ENCODE measurements at places on chromosomes 6 and 20. TPM values are rescaled to one million over a fixed set of nuclear protein-coding genes. Genes with fewer than 3 reads are reported as not detected.

Gene SLC32A1
- total RNA-seq: not detected

- DNase-seq: no peak
Observed at GRCh38 chr20:32480371-32481241, 104.5 kb downstream of the NOL4L start.

GRCh38 chr6:90227673-90228072 is 69.0 kb downstream of the BACH2 start:
- no peak for DNase-seq

Gene FAM184A
- 18.0 TPM for total RNA-seq

Gene OPRL1
- total RNA-seq: 0.27 TPM

DNA sequence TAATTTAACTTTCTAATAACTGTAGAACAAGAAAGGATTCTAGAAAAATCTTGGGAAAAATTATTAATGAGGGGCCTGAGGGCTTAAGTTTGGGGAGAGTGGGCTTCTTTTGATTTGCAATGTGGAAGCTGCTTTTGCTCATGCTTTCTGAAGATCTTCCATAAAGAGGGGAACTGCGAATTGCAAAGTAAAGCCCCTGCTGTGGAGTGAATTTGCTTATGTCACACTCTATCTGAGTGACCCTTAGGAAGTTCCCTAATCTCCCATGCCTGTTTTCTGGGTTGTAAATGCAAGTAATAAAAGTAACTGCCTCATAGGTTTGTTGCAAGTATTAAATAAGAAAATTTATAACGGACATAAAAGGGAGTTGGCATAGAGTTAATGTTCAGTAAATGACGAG is 301.2 kb downstream of the PLCB1 start:
- no peak for DNase-seq

- no peak for DNase-seq
Observed at GRCh38 chr20:23508449-23509229, 17.7 kb downstream of the CST8 start.

DNA sequence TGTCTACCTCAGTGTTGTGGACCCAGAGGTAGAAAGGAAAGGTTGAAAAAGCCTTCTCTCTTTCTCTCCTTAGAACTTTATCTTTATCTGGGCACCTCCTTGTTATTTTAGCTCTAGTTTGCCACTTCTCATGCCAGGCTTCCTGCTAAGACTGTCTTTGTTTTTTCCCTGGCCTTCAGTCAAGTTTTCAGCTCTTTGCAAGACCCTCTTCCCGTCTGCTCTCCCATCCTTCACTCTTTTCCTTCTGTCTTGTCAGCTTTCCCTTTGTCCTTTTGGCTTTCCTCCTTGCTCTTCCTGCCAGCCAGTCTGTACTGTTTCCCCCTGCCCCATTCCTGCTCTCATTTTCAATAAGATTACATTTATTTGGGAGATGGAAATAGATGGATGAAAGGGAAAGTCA is 86.8 kb upstream of the CCN6 start:
- no peak for DNase-seq

DNA sequence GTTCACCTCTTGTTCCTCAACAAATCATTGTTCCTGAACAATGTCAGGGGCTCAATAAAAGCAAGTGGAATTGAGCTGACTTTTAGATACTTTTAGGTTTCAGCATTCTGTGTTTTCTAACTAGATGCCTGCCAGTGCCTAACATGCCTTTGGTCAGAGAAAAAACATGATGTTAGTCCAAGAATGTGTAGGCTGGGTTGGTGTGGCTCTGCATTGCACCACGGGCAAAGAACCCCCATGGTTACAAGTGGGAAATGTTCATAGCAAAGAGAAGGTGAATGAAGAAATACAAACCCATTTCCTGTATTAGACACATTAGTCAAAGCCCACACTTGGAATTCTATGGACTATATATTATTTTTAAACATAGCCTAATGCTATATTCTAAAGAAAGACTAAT is 193.3 kb downstream of the TMEM200A start:
- no peak for DNase-seq

Gene UBE2C
- 139 TPM for total RNA-seq

Gene IP6K3
- 0.44 TPM for total RNA-seq

Gene LY6G6D
- total RNA-seq: not detected

DNA sequence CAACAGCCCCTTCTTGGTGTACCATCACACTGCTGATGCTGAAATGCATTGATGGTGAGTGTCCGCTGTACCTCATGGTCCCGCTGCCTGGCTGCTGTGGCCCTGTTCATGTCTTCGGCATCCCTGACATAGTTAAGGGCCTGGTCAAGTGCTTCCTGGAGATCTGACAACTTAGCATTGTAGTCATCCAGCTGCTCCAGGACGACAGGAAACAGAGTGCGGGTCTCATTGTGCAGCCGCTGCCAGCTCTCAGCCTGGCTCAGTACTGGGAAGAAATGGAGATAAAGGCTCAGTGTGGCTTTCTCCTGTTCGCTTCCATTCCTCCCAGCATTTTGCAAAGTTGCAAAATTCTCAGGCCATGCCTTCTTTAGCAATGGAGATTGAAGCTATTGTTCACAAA is 81.8 kb downstream of the LAMA4 start:
- DNase-seq: no peak

Gene MYCT1
- not detected for total RNA-seq

GRCh38 chr6:22042706-22043105 is 254.1 kb downstream of the PRL start:
- no peak for DNase-seq

Gene RAB44
- total RNA-seq: not detected

DNA sequence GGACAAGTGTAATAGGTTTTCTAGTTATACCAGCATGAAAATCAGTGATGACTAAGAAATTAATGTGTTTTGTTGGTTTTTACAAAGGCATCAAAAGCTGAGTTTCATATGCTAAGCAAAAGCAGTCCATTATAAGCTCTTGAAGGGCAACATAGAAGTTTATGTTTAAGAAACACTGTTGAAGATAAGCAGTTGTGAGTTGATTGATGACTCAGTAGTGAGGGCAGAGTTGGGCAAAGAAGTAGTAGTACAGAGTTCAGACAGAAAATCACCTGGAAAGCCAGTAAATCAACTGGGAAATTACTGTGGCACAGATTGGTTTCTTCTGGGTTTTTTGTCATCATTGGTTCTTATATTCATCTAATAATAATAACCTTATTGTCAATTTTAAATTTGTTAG is 78.0 kb upstream of the SMIM8 start:
- no peak for DNase-seq

- DNase-seq: no peak
Observed at GRCh38 chr6:48048451-48049146, 62.4 kb downstream of the PTCHD4 start.

DNA sequence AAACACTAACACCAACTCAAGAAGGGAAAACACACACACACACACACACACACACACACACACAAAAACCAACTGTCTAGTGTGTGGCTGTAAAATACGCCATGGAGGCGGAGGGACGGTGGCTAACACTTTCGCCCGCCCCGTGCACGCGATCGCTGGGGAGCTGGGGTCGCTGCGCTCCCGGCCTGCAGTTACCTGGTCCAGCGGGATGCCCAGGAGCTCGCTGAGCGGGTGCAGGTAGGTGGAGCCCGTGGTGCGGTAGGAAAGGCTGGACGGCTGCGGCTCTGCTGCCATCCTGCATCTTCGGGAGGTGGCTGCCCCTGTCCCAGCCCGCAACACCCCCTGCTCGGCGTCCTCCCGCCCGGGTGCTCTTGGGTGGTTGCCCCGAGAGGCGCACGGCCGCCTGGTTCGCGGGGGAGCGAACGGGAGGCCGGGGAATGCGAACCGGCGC is 303 bp downstream of the MBOAT1 start:
- no peak for DNase-seq

Gene FOXA2
- total RNA-seq: 12.7 TPM

DNA sequence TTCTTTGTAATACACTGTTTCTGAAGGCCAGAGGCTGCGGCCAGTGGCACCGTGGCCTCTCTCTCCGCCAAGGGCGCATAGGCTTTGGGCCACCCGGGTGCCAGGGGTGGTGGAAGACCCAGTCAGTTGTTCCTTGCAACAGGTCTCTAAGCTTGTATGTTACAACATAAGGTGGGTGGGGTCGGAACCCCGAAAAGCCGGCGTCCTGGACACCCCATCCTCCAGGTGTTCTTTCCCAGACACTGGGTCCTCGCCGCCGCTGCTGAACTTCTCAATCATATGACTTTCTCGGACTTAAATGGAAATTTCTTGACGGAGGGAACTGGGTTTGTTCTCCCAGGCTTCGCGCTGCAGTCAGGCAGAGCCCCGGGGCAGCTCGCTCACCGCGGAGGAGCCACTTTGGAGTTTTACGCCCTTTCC is 983 bp upstream of the KCNQ5 start:
- no peak for DNase-seq

DNA sequence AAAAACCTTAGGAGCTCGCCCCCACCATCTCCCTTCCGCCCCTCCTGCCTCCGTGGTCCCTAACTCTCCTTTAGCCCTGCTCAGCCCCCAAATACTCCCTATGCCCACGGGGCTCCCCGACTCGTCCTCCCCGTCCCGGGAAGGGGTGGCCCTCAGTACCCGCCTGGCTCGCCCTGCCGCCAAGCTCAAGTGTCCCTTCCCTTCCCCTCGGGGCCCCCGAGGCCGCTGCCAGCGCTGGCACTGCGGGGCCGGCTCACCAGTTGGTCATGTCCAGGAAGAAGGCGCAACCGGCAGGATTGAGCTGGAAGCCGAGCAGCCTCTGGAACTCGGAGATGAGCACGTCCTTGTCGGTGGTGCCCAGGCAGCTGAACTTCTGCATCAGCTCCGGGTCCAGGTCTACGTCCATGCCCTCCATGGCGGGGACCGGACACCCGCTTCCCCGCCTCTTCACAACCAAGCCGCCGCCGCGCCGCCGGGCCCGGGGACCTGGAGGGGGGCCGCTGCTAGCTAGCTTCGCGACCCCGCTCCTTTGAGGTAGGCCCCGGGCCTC is 303 bp downstream of the ILRUN start:
- DNase-seq: no peak

DNA sequence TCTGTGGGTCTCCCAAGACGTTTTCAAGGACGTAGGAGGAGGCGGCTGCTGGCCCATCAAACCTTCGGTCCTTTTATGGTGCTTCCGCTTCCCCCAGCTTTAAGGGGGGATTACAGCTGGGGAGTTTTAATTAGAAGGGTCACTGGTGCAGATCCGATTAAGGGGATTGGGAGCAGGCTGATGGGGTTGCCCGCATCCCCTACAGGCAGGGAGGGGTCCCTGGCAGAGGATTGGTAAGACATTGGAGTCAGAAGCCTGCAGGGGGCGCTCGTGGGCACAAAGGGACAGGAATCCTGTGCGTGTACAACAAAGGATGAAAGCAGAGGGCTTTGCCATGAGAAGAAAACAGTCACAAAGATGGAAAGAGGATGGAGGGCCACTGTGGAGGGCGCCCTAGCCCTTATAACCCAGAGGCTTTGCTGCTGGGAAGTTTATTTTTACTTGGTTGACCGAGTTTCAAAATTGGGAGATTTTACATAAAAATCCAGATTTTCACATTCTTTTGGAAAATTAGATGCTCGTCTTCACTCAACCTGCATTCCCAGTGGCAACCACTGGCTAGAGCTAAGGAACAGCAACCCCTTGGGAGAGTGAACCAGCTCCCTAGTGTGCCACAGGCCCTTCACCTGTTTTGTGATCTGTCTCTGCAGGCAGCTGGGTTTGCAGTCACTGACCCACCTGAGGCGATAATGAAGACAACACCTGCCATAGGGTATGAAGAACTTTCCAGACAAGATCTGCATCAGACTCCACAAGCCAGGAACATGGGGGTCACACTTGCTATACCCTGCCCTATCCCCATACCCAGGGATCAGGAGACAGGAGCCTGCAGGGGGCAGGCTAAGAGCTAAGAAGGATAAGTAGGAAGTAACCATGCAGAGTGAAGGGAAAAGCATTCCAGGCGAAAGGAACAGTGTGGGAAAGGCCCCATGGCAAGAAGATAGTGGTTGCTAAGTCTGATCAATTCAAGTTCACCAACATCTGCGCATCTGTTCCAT is 97.7 kb downstream of the KCNB1 start:
- DNase-seq: peak; percentile 79
